ENCODE measurements at places on chromosomes 16 and 17.

- H3K27ac ChIP-seq, result no peak overlapping the region
- H3K36me3 ChIP-seq, result no peaks in the 10 kb centered on the region
- peaks cover 52% of the 10 kb centered on the region for H3K4me1 ChIP-seq
- H3K4me3 ChIP-seq, result no peak overlapping the region
Measured at GRCh38 chr16:81713796-81714195, 65.3 kb upstream of the PLCG2 start.

DNA sequence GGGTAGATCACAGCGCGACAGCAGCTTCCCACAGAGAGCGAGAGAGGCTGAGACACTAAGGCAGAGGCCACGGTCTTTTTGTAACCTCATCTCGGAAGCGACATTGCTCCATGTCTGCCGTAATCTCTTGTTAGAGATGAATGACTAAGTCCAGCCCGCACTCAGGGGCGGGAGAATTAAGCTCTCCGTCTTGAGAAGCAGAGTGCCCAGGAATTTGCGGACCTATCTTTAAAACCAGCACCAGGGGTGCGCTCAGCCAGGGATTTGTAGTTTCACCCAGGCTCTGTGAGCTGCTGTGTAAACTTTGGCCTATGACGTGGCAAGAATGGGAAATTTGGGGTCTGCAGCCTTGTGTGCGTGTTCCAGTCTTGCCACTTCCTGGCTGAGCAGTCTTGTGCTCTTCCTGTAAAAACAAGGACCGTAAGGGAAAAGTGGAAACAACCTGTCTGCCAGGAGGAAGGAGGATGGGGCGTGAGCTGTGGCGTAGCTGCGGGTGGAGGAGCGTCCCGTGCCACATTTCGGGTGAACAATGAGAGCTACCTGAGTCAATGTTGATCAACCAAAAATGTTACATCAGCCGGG, 16.0 kb upstream of the JPH3 start:
- no peak overlapping the region for H3K4me3 ChIP-seq
- no peak for DNase-seq
- H3K27me3 ChIP-seq, result no peaks in the 10 kb centered on the region

DNA sequence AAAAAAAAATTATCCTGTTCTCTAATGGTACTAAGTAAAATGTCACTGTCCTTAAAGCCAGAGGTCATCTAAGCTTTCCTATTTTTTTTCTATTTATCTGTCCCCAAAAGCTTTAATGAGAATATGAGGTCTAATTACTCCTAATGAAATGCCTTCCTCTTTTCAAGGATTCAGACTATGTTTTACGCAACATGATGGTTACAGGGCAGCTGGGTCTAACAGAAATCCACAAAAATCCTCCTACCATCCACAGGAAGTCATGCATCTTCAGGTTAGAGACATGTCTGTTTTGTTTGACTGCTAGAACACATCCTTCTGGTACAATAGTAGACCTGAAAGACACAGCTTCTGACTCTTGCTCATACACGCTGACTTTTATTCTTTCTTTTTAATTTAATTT, 29.7 kb upstream of the NSRP1 start:
- H3K27me3 ChIP-seq, result no peaks in the 10 kb centered on the region
- H3K27ac ChIP-seq, result no peak overlapping the region
- no peaks in the 10 kb centered on the region for H3K36me3 ChIP-seq

DNA sequence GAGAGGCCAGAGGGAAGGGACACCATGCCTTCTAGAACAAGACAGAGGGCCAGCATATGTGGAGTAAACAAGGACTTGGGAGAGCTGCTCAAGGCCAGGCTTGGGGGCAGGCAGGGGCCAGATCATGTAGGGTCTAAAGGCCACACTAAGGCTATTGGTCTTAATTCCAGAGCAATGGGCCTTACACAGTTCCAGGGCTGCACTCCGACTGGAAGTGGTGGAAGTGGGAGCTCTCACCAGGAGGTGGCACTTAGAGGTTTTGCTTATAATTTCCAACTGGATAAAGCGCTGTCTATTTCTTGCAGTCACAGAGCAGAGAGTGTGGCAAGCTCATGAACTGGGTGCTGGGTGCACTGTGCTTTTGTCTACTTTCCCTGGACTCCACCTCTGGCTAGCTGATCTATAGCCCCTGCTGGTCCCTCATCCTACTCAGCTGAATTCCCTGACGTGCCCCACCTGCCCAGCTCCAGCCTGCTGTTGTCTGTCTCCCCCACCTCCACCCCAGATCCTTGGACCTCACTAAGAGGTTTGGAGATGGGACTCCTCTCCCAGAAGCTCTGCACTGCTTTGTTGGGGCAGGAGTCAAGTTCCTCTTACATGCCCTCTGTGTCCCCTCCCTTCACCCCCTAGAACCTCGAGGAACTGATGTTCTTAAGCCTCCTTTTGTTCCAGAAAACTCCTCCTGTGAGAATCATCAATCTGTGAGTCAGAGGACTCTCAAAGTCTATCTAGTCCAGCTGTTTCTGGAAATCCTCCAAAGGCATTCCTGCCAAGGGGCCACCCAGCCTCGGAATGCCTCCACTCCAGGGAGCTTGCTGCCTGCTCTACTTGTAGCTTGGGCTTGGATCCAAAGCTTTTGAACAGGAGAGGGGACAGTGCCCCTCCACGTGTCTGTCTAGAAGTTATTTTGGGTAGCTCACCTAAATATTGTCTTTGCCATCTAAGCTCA, 48.1 kb upstream of the KSR1 start:
- DNase-seq, result no peak
- H3K27me3 ChIP-seq, result no peaks in the 10 kb centered on the region
- no peak overlapping the region for H3K27ac ChIP-seq
- H3K36me3 ChIP-seq, result no peaks in the 10 kb centered on the region
- H3K4me1 ChIP-seq, result no peaks in the 10 kb centered on the region

- no peak overlapping the region for H3K27ac ChIP-seq
- DNase-seq, result no peak
- no peaks in the 10 kb centered on the region for H3K27me3 ChIP-seq
- H3K36me3 ChIP-seq, result no peaks in the 10 kb centered on the region
Measured at GRCh38 chr16:57935904-57936303, 35.0 kb downstream of the CNGB1 start.

- no peaks in the 10 kb centered on the region for H3K27me3 ChIP-seq
- H3K4me1 ChIP-seq, result no peaks in the 10 kb centered on the region
Measured at GRCh38 chr17:81741049-81741593, 29.0 kb downstream of the SLC25A10 start.

GRCh38 chr16:69012906-69013305, 92.5 kb upstream of the HAS3 start:
- H3K36me3 ChIP-seq, result no peaks in the 10 kb centered on the region
- H3K27ac ChIP-seq, result no peak overlapping the region
- peaks cover 7% of the 10 kb centered on the region for H3K4me1 ChIP-seq
- no peaks in the 10 kb centered on the region for H3K27me3 ChIP-seq
- H3K4me3 ChIP-seq, result no peak overlapping the region

- H3K27me3 ChIP-seq, result no peaks in the 10 kb centered on the region
- no peaks in the 10 kb centered on the region for H3K36me3 ChIP-seq
- no peak overlapping the region for H3K4me3 ChIP-seq
- no peak for DNase-seq
Measured at GRCh38 chr16:11236461-11237254, 19.3 kb downstream of the SOCS1 start.

- no peak overlapping the region for H3K4me3 ChIP-seq
- H3K27me3 ChIP-seq, result no peaks in the 10 kb centered on the region
- H3K36me3 ChIP-seq, result no peaks in the 10 kb centered on the region
- no peak for DNase-seq
- peaks cover 19% of the 10 kb centered on the region for H3K4me1 ChIP-seq
Measured at GRCh38 chr16:79994418-79994817, 393.9 kb upstream of the MAF start.

DNA sequence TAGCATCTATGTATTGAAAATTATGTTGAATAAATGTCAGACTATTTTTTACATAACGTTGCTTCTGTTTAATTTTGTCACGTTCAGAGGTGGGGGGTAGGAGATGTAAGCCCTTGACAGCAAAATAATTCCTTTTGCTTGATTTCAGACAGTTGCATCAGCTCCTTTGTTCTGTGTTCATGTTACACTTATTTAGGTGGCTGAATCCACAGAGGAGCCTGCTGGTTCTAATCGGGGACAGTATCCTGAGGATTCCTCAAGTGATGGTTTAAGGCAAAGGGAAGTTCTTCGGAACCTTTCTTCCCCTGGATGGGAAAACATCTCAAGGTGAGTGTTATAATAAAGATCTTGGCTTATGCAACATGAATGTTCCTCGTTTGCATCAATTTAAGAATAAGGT, 4.5 kb downstream of the HERPUD1 start:
- no peak overlapping the region for H3K4me3 ChIP-seq
- H3K27ac ChIP-seq, result no peak overlapping the region
- H3K36me3 ChIP-seq, result peaks cover 58% of the 10 kb centered on the region
- peaks cover 4% of the 10 kb centered on the region for H3K4me1 ChIP-seq

- no peak overlapping the region for H3K27ac ChIP-seq
- no peaks in the 10 kb centered on the region for H3K4me1 ChIP-seq
- no peak overlapping the region for H3K4me3 ChIP-seq
- DNase-seq, result no peak
- no peaks in the 10 kb centered on the region for H3K27me3 ChIP-seq
- H3K36me3 ChIP-seq, result no peaks in the 10 kb centered on the region
Measured at GRCh38 chr16:23392223-23392600, 60.8 kb downstream of the COG7 start.

DNA sequence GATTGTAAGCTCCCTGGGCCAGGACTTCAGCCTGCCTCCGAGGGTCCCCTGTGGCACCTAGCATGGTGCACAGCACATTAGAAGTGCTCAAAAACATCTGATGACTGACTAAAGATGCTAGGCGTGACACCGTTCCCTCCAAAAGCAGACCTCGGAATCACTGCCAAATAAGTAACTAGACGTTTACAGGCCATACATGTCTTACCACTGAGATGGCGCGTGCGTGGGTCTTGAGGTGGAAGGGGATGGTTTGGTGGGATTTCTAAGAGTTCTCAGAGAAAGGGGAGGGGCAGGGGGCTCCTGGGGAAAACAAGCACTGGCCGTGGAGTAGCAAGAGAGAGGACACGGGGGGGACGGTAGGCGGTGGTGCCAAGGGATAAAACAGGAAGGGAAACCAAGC, 12.4 kb downstream of the MPO start:
- H3K4me1 ChIP-seq, result no peaks in the 10 kb centered on the region
- no peak for DNase-seq
- H3K36me3 ChIP-seq, result no peaks in the 10 kb centered on the region
- H3K27ac ChIP-seq, result no peak overlapping the region
- H3K4me3 ChIP-seq, result no peak overlapping the region

- H3K36me3 ChIP-seq, result no peaks in the 10 kb centered on the region
- peak overlapping the region; percentile 38 for H3K4me3 ChIP-seq
- H3K4me1 ChIP-seq, result peaks cover 64% of the 10 kb centered on the region
- DNase-seq, result no peak
Measured at GRCh38 chr17:60159479-60159866, 9.7 kb downstream of the CA4 start.

GRCh38 chr16:84339311-84339710, 29.0 kb upstream of the ATP2C2 start:
- no peaks in the 10 kb centered on the region for H3K27me3 ChIP-seq
- DNase-seq, result no peak
- H3K27ac ChIP-seq, result no peak overlapping the region
- no peaks in the 10 kb centered on the region for H3K36me3 ChIP-seq

GRCh38 chr17:77718669-77718961, 239.9 kb upstream of the TNRC6C start:
- DNase-seq, result no peak
- no peaks in the 10 kb centered on the region for H3K27me3 ChIP-seq
- no peak overlapping the region for H3K27ac ChIP-seq
- no peak overlapping the region for H3K4me3 ChIP-seq
- peaks cover 4% of the 10 kb centered on the region for H3K36me3 ChIP-seq

GRCh38 chr16:12798846-12799245, 4.8 kb downstream of the CPPED1 start:
- H3K4me3 ChIP-seq, result no peak overlapping the region
- no peaks in the 10 kb centered on the region for H3K36me3 ChIP-seq
- H3K27ac ChIP-seq, result no peak overlapping the region
- H3K27me3 ChIP-seq, result no peaks in the 10 kb centered on the region

GRCh38 chr17:3693141-3693540, 2.8 kb downstream of the P2RX5 start:
- H3K4me1 ChIP-seq, result peaks cover 16% of the 10 kb centered on the region
- no peaks in the 10 kb centered on the region for H3K36me3 ChIP-seq
- no peak for DNase-seq
- no peak overlapping the region for H3K27ac ChIP-seq
- no peak overlapping the region for H3K4me3 ChIP-seq
- H3K27me3 ChIP-seq, result peaks cover 25% of the 10 kb centered on the region

GRCh38 chr16:86951831-86952598, 365.2 kb downstream of the C16orf95 start:
- no peak overlapping the region for H3K27ac ChIP-seq
- H3K36me3 ChIP-seq, result no peaks in the 10 kb centered on the region
- no peak for DNase-seq

DNA sequence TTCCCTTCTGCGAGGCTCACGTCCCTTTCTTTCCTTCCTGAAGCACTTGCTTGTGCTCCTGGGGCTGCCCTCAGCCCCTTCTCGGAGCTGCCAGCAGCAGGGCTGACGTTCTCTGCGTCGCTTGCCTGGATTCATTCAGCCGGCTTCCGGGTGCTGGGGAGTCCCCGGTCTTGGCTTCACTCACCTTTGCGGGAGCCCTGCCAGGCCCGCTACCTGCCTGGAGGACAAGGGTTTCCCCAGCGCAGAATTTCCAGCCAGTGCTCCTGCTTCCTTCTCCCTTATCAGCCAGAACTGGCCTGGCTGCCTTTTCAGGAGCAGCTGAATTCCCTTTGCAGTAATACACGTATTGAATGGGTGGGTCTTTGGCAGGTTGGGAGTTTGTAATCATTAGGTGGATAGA, 22.1 kb upstream of the IL17C start:
- no peak for DNase-seq
- no peak overlapping the region for H3K4me3 ChIP-seq
- H3K27ac ChIP-seq, result no peak overlapping the region
- H3K4me1 ChIP-seq, result no peaks in the 10 kb centered on the region

DNA sequence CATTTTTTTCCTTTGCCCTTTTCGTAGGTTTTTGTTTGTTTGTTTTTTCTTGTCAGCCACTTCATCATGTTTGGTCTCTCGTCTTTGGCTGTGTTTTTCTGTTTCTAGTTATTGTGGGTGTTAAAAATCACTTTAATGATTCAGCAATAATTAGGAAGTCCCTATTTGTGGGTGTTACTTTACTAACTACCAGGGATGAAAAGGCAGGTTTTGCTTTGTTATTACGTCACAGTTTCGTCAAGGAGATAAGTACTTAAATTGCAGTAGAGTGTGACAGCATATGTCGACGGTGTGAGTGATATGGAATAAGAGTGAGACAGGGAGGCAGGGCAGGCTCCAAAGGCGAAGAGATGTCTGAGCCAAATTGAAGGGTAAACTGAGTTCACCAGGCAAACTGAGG, 479.6 kb downstream of the WWOX start:
- no peaks in the 10 kb centered on the region for H3K27me3 ChIP-seq
- H3K27ac ChIP-seq, result no peak overlapping the region
- H3K4me3 ChIP-seq, result no peak overlapping the region
- DNase-seq, result no peak
- peaks cover 5% of the 10 kb centered on the region for H3K4me1 ChIP-seq
- no peaks in the 10 kb centered on the region for H3K36me3 ChIP-seq

Data from GM23338 (cell line).